CD14-positive monocyte (primary cell): ENCODE measurements at places on chromosomes 16 and 17.

DNA sequence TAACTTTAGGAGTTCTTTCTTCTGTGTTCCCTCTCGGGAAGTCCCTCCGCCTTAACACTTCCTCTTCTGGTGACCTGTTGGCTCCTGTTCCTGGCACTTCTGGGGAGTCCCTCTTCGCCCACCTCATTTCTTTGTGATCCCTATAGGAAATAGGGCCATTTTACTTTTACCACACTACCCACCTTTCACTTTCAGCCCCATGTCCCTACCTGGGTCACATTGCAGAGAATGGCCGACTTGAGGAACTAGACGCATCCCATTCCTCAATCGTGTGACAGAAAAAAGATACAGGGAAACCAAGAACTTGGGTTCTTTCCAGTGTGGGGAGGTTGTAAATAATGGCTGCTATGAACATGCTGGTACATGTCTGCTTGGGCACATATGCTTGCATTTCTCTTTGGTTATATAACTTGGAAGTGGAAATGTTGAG is 6.6 kb downstream of the IL21R start:
- DNase-seq = no peak

GRCh38 chr16:89949756-89950155 is 1.2 kb downstream of the DEF8 start:
- DNase-seq = no peak

- DNase-seq = no peak
These were observed 3.3 kb downstream of the ATXN2L start for GRCh38 chr16:28826141-28826540.

DNA sequence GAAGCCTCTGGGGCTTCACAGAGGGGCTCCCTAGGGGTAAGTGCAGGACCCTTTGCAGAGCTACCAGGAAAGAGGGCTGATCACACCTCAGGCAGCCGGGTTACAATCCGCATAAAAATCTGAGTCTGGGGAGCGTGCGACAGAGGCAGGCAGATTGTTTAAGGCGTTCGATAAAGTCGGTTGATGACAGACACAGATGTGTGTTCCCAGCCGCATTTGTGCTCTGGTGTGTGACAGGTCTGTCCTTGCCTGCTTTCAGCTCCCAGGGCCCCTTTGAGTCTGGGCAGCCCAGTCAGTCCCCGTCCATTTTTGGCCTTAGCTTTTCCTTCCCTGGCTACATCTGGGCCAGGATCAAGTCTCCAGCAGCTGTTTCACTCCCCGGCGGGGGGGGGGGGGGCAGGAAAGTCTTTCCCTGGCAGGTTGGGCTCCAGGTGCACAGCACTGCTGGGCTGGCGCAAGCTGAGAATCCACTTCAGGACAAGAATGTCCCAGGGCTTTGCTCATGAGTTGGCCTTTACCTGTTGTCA is 1.3 kb upstream of the ZACN start:
- no peak for DNase-seq

GRCh38 chr17:55269894-55270293 is 5.1 kb downstream of the HLF start:
- DNase-seq = no peak

- DNase-seq = no peak
These were observed 3.8 kb upstream of the NPB start for GRCh38 chr17:81898029-81898866.
